ENCODE measurements at places on chromosomes 12 and 14.
A peak's percentile ranks its signal among the peaks of the same experiment; 100 is the strongest.

GRCh38 chr12:131831635-131832041 lies 3.4 kb downstream of the MMP17 start:
- no peak for DNase-seq

DNA sequence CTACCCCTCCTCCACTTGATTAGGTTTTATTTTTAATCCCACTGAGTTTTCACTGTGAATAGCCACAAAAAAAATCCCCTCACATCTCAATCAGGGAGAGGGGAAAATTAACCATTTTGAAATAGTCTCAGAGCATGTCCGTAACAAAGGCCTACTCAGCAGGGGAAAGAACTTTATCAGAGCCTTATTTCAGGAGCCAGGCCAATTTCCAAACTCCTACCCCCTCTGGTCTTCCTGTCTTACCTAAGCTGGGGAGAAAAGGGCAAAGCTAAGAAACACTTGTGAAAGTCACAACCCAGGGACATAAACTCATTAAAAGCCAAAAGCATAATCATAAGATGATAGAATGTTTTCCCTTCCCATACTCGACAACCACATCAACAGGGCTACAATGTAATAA lies 260.3 kb upstream of the DIO3 start:
- DNase-seq = no peak

- no peak for DNase-seq
These were observed 9.9 kb upstream of the LRP10 start for GRCh38 chr14:22861651-22862050.

DNA sequence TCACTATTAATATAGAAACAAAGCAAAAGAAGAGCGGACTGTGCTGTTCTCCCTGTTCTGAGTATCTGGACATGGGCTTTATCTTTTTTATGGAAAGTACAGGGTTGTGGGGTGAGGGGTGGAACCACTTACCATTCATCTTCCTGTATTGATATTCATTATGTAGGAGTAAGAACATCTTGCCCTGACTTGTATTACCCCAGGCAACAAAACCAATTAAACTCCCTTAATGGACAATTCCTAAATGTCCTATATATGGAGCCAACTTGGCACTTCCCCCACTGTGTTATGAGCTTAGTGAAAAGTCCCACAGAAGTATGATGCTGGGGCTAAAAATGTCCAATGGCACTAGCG lies 139.9 kb upstream of the KRR1 start:
- no peak for DNase-seq

DNA sequence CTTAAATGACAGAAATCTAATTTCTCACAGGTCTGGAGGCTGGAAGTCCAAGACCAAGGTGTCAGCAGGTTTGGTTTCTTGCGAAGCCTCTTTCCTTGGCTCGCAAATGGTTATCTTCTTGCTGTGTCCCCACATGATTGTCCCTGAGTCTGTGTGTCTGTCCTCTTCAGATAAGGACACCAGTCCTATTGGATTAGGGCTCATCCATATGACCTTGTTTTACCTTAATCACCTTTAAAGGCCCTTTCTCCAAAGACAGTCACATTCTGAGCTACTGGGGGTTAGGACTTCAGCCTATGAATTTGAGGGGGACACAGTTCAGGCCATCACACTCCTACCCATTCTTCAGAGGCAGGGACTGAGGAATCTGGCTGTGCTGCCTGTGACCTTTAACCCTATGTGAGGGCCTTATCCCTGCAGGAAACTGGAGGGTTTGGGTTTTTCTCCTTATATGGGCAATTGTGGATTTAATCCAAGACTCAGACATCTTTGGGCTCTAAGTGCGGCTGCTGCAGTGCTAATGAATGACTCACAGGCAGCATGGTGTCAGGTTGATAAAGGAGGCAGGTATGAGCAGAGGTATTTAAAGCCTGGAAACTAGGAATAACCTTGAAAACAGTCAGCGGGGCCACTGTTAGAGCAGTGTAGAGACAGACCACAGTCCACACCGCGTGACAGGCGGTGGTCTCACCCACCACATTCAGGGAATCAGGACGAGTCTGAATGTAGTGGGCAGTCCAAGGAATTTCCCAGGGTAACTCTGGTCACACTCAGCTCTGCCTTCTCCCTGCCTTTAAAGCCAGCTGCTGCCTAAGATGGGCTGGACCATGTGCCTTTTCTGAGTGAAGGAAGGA lies 10.2 kb downstream of the TPCN1 start:
- no peak for DNase-seq

- DNase-seq = no peak
These were observed 179.2 kb downstream of the PELI2 start for GRCh38 chr14:56297449-56297848.

- no peak for DNase-seq
These were observed 17.2 kb upstream of the OAS2 start for GRCh38 chr12:112961074-112961473.

GRCh38 chr12:126389220-126389841 lies 1324.1 kb downstream of the AACS start:
- no peak for DNase-seq

- DNase-seq = no peak
These were observed 2.3 kb downstream of the PAPLN start for GRCh38 chr14:73239393-73240241.

DNA sequence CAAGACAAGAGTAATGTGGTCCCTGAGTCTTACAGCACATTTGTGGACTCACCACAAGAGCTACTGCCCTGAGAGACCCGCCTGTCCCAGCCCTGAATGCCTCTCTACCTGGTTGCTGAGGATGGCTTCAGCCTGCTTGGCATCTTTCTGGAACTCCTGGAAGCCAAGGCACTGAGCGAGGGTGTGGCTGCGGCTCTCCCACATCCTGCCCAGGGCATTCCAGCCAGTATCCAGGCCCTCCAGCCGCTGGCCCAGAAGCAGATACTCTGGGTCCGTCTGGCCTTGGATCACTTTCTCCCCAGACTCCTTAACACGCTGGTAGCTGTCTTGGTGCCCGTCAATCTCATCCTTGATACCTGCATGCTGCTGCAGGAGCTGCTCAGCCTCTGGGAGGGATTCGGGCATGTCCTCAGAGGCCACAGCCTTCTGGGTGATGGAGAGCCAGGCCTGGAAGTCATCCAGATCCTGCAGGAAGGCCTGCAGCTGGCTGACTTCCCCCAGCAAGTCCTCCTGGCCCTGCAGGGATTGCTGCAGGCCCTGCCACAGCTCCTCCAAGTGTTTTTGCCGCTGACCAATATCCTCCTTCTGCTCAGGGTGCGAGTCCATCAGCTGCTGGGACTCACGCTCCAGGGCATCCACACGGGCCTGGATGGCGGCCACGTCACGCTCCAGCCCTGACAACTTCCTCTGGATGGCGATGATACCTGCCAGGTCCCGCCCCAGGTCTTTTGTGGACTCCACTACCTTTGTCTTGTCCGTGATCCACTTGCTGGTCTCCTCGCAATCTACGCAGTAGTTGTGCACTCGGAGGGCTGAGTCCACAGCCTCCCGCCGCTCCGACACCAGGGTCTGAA lies 82.3 kb downstream of the PLEKHG3 start:
- no peak for DNase-seq

- no peak for DNase-seq
These were observed 112.4 kb downstream of the TMEM132D start for GRCh38 chr12:129791396-129791795.

DNA sequence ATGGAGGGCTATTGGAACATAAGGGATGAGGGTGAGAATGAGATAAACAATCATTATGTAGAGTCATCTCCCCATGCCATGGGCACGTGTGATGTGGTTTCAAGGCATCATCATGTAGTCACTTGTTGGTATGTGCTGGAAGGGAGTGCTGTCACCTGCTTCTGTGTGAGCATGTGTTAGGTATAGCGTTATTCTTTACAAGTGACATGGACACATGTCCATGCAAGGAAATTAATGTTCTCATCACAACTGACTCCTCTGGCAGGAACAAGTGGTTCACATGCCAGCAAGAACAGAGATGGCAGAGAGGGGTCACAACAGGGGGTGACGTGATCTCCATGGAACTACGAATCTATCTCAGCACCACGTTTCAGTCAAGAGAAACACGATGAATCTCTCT lies 815.8 kb downstream of the BCL11B start:
- no peak for DNase-seq

DNA sequence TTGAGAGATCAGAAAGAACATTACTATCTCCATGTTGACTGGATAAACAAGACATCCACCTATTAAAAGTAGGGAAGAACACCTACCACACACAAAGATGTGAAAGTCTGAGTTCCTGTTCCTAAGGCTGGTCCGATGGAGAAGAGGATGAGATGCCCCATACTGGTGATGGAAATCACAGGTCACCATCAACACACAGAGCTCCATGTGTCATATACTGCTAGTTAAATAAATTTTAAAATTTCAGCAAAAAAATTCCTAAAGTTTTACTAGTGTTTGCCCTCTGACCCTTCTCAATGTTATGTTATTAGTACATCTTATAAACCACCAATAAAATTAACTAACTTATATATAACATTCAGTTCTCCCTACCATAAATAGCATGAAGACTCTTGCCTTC lies 59.1 kb downstream of the KCNA5 start:
- DNase-seq = no peak

DNA sequence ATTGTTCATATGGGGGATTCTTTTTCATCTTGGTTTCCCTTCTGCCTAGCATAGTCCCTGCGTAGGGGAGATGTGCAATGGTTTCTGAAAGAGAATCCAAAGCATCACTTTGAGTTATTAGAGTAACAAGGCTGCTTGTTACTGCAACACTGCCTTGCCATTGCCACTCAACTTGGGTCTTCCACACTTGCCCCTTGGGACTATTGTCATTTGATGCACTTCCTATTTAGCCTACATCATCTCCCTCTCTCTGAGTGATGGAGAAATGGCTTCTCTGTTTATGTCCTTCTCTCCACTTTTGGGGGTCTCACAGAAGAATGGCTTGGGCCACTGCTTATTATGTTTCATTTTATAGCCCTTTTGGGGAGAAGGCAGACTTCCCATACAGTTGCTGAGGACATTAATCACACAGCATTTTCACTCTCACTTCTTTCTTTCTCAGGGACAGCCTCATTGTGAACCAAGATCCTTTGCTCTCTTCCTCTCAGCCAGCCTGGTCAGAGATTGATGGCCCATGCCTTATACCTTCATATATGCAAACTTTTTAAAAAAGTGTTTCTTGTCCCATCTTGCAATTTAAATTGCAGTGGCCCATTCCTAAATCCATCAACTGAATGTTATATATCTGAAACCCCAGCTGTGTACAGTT lies 50.8 kb upstream of the POC1B start:
- no peak for DNase-seq

GRCh38 chr12:48933664-48934311 lies 8.5 kb upstream of the FKBP11 start:
- DNase-seq = no peak

- DNase-seq = no peak
These were observed 274.6 kb downstream of the BTG1 start for GRCh38 chr12:91870872-91871707.

GRCh38 chr12:29737644-29738043 lies 46.1 kb downstream of the TMTC1 start:
- no peak for DNase-seq

- no peak for DNase-seq
These were observed 73.9 kb downstream of the SPPL3 start for GRCh38 chr12:120830052-120830940.

DNA sequence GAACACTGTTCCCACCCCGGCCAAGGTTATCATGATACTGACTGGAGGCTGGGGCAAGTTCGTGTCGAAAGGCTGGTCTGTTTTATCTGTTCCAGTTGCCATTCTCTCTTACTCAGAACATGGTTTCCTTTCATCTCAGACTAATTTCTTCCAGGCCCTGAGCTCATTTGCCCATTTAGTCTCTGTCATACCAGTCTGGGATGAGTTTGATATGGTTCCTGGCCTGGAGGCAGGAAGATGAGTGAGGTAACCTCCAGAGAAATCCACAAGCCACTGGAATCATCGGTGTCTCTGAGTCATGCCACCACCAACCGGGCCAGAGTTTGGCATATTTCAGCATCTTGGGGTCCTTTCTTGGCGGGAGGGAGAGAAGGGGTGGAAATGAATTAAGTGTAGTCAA lies 114.7 kb downstream of the NTF3 start:
- no peak for DNase-seq

DNA sequence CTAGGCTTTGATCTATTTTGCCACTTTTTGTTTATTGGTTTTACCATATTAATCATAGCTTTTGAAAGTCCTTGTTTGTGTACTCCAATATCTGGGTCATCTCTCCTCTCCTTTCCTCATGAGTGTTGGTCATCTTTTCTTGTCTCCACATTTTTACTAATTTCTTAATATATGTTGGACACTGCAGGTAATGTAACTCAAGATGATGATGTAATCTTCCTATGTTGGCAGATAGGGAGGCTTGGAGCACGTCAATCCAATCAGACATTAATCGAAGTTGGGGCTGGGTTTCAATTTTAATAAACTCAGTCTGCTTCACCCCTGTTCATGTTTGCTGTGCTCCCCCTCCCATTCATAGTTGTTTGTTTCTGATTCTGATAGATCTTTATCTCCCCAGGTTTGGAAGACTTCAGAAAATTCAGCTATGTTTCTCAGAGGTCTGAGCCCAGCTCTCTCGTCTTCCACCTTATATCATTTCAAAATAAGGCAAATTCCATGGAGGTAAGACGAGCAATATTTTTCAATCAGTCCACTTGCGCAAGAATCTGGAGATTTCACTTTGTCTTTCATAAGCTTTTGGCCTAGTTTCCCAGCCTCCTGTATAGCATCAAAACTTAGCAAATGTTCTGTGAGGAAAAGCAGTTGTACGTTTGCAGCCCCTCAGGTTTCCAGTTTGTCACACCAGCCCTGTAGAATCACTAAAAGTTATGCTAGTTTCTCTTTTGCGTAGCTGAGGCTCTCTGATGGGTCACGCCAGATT lies 504.1 kb downstream of the TMTC2 start:
- DNase-seq = no peak

DNA sequence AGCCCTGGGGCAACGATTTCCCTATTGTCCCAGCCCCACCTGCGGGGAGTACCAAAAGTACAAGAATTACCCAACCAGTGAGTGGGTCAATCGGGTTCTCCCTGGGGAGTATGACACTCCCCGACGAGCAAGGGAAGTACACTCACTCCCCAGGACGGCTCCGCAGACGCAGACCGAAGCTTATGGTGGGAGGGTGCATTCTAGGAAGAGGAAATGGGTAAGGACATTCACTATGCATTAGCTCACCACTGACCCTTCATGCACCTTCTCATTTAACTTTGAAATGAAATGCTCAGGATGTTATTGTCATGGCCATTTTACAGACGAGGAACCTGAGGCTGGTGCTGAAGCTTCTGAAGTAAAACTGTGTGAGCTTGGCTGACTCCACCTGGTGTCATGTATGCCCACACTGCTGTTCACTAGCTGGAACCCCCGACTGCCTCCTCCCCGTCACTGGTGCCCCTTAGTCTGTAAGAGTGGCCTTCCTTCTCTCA lies 45.8 kb upstream of the TMED10 start:
- DNase-seq = peak; percentile 37

- DNase-seq = no peak
These were observed 223.7 kb downstream of the TMTC2 start for GRCh38 chr12:82910246-82910893.

Data from GM18507 (cell line).